ENCODE measurements at places on chromosomes 13 and 19.
A peak's percentile ranks its signal among the peaks of the same experiment; 100 is the strongest.

- no peak for DNase-seq
Observed at GRCh38 chr13:98915563-98915962, 62.3 kb downstream of the DOCK9 start.

DNA sequence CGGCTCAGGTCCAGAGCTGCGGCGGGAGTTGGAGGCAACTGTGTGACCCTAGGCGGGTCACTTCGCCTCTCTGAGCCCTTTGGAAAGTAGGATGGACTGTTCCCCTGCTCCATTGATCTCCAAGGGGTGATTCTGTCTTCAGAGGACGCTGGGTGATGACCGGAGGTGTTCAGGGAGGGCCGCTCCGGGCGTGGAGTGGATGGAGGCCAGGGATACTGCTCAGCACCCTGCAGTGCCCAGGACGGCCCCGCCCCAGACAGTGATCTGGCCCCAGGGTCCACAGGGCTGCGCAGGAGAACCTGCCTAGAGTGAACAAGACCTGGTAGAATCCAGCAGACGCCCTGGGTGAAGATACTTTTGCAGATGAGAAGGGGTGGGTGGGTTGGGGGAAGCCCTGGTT, 7.0 kb downstream of the NCLN start:
- no peak for DNase-seq

DNA sequence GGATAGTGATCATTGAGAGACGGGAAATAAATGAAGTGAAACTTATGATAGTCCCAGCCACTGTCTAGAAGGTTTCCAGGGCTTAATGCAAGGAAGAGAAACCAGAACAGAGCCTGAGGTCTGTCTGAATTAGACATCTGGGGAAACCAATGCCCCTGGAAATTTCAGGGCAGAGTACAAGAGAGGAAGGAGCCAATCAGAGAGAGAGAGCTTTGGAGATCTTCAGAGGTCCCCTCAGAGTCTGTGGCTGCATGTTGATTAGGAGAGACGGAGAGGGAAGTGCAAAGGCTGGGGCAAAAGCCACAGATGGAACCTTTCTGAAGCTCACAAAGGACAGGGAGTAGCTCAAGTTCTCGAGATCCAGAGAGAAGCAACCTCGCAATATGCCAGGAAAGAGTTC, 378.0 kb downstream of the DNAJC15 start:
- no peak for DNase-seq

DNA sequence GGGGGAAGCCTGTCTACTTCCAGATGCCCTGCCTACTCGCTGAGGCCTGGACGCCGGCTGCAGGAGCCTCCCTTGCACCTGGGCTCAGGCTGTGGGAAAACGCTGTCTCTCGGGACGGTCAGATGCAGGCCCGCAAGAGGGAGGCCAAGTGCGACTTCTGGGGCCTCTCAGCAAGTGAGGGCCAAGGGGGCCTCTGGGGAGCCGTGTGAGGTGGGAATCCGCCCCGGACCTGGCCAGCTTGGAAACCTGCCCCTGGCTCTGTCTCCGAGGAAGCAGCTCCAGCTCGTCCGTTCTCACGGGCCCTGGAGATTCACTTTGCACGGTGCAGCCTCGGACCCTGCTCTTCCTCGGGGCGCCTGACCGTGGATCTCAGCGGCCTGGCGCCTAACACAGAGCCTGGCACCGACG, 11.4 kb upstream of the CRTC1 start:
- DNase-seq, result no peak

DNA sequence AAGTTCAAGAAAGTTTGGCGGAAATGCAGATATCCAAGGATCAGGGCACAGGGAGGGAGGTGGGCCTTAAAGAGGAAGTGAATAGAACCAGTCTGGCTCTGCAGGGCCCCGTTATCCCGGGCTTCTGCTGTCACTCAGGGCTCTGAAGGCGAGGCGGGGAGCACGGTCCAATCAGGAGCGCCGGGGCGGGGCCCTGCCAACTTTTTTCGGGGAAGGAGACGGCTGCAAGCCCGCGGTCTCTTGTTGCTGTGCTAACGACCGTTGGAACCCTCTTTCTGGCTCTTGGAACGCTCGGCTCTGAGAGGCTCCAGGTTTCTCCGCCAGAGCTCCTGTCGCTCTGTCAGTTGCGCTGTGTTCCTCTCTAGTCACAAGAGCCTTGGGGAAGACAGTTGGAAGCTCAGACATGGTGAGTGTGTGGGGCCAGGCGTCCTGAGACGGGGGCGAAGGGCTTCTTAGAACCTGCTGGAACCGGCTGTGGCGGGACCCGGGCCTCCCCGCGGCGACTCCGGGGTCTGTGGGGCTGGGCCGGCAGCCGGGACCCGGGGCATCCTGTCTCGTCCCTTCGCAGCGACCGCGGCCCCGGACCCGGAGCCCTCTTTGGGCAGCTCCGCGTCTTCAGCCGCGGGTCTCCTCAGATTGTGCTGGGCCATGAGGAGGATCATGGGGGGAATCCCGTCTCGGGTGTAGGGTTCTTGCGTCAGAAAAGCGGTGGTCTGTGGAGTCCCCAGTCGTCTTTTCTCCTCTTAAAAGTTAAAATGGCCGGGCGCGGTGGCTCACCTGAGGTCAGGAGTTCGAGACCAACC, 27.7 kb downstream of the ZNF844 start:
- DNase-seq, result peak; percentile 4

DNA sequence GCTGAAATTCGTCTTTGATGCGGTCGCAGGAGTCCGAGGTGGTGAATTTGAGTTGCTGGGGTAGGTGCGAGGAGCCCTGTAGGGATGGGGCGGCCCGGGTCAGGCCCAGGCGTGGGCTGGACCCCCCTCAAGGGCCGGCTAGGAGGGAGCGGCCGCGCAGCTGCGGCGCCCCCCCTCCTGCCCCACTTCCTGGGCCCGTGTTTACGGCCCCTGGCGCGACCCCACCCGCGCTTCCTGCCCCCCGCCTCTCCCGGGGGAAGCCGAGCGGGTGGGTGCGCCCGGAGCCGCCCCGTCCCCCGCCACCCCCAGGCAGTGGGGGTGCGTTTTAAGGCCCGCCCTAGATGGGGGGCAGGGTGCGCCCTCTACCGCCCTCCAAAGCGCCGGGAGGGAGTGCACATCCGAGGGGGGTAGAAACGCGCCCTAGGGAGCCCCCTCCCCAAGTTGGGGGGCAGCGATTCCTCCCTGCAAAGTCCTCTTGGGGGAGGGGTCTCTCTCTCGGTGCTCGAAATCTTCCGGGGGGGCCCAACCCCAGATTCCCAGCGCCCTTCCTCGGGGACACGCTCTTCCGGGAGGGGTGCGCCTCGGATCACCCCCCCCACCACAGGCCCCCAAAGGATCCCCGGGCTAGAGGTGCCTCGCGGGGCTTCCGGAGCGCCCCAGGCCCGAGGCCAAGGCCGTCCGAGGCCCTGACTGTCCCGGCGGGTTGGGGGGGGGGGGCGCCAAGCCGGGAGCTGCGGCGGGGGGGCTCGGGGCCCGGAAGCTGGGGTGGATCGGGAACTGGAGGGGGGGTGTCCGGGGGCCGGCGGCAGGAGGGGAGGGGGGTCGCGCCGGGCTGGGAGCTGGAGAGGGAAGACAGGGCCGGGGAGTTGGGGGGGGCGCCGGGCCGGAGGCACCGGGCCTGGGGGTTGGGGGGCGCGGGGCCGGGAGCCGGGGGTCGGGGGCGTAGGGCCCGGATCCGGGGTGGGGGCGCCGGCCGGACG, 823 bp downstream of the TLE5 start:
- DNase-seq, result peak; percentile 50

DNA sequence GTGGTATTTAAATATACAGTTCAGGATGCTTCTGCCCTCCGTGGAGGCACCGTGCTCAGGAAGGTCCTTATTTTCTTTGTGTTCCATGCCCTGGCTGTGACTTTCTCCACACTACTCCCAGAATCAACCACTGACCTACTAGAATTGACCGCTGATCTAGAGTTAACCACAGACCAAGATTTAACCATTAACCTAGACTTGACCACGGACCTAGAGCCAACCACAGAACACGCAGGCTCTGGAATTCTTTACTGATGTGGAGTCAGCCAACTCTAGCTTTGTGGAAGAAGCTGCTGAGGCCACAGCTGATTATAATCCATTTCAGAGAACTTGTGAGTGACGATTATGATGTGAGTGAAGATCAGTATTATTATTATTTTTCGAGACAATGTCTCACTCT, 18.0 kb downstream of the GTF2F2 start:
- DNase-seq, result no peak

DNA sequence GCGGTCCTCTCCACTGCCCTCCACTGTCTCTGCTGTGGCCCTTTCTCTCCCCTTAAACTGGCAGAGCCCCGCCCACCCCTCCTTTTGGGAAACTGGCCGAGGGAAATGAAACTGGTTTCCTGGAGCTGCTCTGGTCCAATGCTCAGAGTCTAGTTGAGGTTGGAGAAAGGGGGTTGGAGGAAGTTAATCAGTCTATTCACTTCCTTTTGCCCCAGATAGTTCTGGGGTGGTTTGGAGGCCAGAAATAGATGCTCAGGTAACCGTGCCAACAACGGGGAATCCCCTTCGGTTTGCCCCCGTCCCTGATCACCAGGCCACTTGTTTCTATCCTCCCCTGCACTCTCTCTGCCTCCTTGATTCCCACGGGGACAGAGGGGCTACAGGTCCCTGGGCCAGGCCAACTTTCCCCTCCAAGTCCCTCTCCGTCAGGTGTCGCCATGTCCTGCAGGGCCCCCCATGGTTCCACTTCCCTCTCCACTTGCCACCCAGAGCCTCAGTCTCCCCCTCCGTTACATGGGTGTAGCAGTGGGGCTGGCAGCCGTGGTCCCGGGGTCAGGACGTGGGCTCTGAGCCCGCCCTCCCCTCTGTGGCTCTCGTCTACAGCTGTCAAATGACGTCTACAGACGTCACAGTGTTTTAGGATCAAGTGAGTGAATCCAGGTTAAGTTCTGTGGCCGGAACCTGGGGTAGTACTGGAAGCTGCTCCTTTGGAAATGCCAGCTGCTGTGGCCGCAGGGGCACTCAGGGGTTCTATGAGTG, at the start of gene IL4I1:
Gene IL4I1, minus strand, starts transcription at position 25 of the 759 bp plus-strand sequence. CDS start 727 bp downstream, outside the sequence.
- DNase-seq, result peak; percentile 65

DNA sequence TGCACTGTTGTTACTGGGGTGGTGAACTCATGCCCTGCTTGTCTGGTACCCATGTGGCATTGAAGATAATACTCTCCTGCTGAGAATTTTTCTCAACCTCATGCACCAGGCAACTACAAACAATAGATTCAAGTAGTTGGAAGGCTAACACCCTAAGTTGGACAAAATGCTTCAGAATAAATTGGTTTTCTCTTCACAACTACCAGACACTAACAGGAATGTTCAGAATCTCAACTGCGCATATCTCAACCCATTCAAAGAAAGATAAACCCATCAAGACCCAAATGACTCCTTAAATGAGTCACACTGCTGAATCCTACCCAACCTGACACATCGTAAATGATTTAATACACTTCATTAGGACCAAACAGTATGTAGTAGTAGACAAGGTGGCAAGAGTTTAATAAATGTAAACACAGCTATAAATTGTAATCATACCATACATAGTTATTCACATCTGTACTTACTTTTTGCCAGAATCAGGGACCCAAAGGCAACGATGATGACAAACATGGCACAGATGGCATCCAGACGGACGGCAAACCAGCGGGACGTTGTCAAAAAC, 227.4 kb downstream of the ABCC4 start:
- DNase-seq, result no peak

GRCh38 chr13:50651922-50652321, 191.6 kb downstream of the DLEU7 start:
- no peak for DNase-seq

Data from T-helper 9 cell (primary cell).